NCI-H1105 treated with DMSO at 0.1 percent for 48 hours (cell line): ENCODE measurements at places on chromosomes 3 and 15.
A peak's percentile ranks its signal among the peaks of the same experiment; 100 is the strongest.

DNA sequence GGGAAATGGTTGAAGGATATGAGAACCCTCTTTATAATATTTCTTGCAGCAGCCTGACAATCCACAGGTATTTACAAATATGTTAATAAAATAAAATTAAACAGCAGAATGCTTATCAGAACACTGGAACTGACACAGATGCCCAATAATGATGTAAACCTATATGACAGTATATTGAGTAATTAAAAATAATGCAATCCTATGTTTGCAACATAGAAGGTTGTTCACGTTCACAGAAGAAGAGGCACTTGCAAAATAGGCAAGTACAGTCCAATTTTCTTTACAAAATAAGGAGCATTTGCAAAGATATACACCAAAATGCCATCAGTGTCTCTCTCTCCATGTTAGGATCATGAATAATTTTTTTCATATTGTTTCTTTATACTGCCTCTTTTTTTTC lies 397.0 kb upstream of the WNT5A start:
- no peak for DNase-seq

- peak; percentile 74 for DNase-seq
Observed at GRCh38 chr3:125375950-125376679, 990 bp upstream of the ZNF148 start.

GRCh38 chr15:61063875-61064320 lies 165.2 kb downstream of the RORA start:
- DNase-seq = peak; percentile 97

DNA sequence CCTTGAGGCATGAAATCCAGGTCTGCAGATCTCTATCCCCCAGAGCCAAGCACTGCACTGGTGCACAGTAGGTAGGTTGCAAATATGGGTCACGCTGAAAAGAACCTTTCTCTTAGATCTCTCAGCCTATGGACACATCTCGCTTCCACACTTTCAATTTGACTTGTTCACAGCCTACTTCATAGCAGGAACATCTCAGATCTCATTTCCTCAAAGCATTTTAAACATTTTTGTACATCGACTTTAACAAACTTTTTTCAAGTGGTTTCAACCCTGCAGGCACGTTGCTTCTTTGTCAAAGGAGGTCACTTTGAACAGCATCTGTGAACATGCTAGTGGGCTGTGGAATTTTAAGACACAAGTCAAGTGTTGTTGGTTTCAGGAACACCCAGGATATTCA lies 76.0 kb downstream of the SLC12A8 start:
- no peak for DNase-seq

GRCh38 chr15:63107895-63108546 lies 13.6 kb upstream of the LACTB start:
- DNase-seq = no peak

DNA sequence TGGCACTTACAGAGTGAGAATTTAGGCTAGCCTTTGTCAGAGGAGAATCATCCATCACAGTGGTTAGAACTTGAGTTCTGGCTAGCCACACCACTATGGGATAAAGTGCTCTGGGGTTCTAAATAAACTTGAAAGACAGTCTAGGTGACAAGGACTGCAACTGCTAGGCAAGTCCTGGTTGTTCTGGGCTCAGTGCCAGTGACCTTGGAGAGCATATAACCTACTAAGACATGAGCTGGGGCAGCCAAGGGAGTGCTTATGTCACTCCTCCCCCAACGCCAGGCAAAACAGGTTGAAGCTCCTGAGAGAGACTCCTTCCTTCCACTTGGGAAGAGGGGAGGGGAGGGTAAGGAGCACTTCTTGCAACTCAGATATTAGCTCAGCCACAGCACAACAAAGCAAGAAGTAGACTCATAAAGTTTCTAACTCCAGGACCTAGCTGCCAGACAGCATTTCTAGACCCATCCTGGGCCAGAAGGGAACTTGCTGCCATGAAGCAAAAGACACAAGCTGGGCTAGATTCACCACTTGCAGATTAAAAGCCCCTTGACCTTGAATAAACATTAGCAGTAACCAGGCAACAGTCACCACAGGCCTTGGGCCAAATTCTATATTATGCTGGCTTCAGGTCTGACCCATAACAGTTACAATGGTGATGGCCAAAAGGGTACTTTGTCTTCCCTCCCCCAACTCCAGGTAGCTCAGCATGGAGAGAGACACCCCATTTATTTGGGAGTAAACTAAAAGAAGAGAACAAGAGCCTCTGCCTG lies 963.7 kb downstream of the PLOD2 start:
- peak; percentile 67 for DNase-seq

- no peak for DNase-seq
Observed at GRCh38 chr3:11735638-11736037, 91.9 kb upstream of the VGLL4 start.

- DNase-seq = no peak
Observed at GRCh38 chr3:24387493-24387892, 107.2 kb downstream of the THRB start.
